AG09319 (cell line): ENCODE measurements at places on chromosomes 5 and 9.
A peak's percentile ranks its signal among the peaks of the same experiment; 100 is the strongest.

DNA sequence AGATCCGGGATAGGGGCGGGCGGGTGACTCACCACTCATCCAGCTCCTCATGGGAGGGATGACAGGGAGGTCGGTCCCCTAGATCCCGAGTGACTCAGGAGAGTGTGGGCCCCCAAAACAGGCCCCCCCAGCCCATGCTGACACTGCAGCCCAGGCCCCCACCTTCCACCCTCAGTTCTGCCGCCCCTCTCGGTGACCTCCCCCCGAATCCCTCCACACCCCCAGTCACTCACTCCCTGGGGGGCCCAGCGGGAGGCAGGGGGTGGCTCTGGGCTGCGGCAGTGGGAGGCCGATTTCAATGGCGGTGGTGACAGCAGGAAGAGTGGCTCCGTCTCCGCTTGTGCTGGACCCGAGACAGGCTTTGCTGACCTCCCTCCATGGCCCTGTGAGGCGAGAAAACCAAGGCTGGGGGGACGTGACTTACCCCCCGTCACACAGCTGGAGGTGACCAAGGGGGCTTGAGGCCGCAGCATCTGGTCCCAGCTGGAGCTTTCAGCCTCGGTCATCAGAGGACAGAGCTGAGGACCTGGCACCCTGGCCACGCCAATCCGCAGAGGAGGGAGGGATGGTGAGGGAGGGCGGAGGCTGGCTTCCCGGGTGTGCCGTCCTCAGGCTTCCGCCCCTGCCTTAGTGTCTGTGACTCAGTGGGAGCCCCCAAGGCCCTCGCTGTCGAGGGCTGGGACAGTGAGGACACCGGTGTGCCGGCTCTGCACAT lies 9.0 kb downstream of the GPSM1 start:
- no peak for DNase-seq

GRCh38 chr9:77922591-77922990 lies 109.0 kb downstream of the GNAQ start:
- DNase-seq, result no peak

- no peak for DNase-seq
Observed at GRCh38 chr9:76101075-76101474, 210.6 kb downstream of the PCSK5 start.

GRCh38 chr5:180875860-180876426 lies 14.9 kb upstream of the ZFP62 start:
- no peak for DNase-seq

DNA sequence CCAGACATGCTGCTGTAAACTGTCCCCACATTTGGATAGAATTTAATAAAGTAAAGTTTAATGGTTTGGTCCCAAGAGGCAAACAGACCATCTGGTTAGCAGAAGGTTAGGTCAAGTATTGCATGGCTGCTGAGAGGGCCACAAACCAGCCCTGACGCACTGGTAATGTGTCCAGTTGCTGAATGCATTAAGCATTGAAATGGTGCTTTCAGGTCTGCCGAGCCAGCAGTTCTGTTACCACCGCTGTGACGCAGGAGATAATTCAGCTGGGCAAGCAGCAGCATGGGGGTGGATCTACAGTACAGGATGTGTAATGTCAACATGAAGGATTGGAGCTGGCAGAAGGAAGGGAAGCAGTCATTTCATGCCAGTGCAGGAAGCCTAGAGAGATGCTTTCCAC lies 16.0 kb downstream of the ZNF462 start:
- DNase-seq, result peak; percentile 67
